ENCODE measurements at places on chromosomes 11 and 22. TPM values are rescaled to one million over a fixed set of nuclear protein-coding genes. Genes with fewer than 3 reads are reported as not detected.

THAP12 gene
- 42.5 TPM for total RNA-seq

RAB39A gene
- not detected for total RNA-seq

NAT10 gene
- total RNA-seq: 12.2 TPM

OR52A1 gene
- not detected for total RNA-seq

C22orf42 gene
- total RNA-seq: not detected

ZNRF3 gene
- total RNA-seq: 2.4 TPM

MFRP gene
- not detected for total RNA-seq

TRIM29 gene
- 0.51 TPM for total RNA-seq

TESMIN gene
- 0.30 TPM for total RNA-seq

VSIG10L2 gene
- not detected for total RNA-seq

OR51B5 gene
- 0.30 TPM for total RNA-seq

KRTAP5-11 gene
- not detected for total RNA-seq

ZNF215 gene
- total RNA-seq: 6.1 TPM

MEI1 gene
- total RNA-seq: 0.28 TPM

POU2AF3 gene
- total RNA-seq: not detected

TRIM22 gene
- total RNA-seq: 134 TPM

OR51E2 gene
- total RNA-seq: 0.59 TPM

NXPE1 gene
- total RNA-seq: not detected

APOA5 gene
- total RNA-seq: not detected

LRRN4CL gene
- total RNA-seq: 0.23 TPM

CCDC15 gene
- 1.9 TPM for total RNA-seq

ZNF280B gene
- total RNA-seq: 2.2 TPM

RTN3 gene
- total RNA-seq: 55.5 TPM

SOX6 gene
- 1.2 TPM for total RNA-seq

SCO2 gene
- total RNA-seq: 3.0 TPM

CARD18 gene
- not detected for total RNA-seq

DTX4 gene
- total RNA-seq: 1.8 TPM

C22orf15 gene
- total RNA-seq: 3.3 TPM

SLC37A2 gene
- total RNA-seq: 0.30 TPM

C11orf16 gene
- not detected for total RNA-seq

SCGB2A2 gene
- not detected for total RNA-seq

C1QTNF5 gene
- total RNA-seq: 18.4 TPM

QSER1 gene
- 35.5 TPM for total RNA-seq

SLC25A1 gene
- total RNA-seq: 152 TPM

CFAP300 gene
- total RNA-seq: 5.3 TPM

OR5L2 gene
- total RNA-seq: not detected

OR52E8 gene
- not detected for total RNA-seq

TTC36 gene
- total RNA-seq: 0.59 TPM

PIK3IP1 gene
- total RNA-seq: 23.2 TPM

SH3BP1 gene
- 46.5 TPM for total RNA-seq

SYCE3 gene
- not detected for total RNA-seq

PKNOX2 gene
- total RNA-seq: 1.8 TPM

IL17REL gene
- 0.09 TPM for total RNA-seq

MICAL2 gene
- 246 TPM for total RNA-seq

Measured in smooth muscle cell of the umbilical artery (primary cell).